Endothelial cell (in vitro differentiated cells): ENCODE measurements at places on chromosomes 2 and 18. TPM values are rescaled to one million over a fixed set of nuclear protein-coding genes. Genes with fewer than 3 reads are reported as not detected.

DNA sequence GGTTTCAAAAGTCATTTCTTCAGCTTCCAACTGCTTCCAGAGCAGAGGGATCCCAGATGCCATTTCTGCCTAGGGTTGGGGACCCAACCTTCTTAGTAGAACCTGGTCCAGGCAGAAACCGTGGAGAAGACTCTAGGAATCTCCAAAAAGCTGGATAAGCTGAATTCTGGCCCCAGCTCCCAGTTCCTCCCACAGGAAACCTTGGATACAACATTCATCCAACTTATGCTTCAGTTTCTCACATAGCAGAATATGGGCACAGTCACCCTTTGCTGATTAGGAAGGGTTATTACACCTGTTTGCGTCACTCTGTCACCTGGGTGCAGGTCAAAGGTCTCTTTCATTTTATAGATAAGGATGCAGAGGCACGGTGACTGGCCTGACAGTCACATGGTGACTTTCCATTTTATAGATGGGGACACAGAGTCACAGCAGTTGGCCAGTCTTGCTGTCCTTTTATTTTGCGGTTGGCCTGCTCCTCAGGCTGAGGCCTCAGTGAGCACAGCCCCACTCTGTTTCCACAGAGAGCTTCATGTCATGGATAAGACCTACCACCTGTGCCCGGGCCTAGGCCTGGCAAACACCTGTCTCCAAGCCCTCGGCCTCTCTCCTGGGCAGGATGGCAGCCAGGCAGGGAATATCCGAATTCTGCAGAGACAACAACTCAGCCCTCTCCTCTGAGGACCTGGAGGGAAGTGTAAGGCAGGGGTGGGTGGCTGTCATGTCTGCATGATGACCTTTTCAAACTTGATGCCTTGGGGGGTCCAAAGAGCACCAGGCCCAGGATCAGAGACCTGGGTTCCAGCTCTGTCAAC is 148.8 kb downstream of the SMAD7 start:
- H3K27me3 ChIP-seq: peaks cover 14% of the 10 kb centered on the region
- no peak overlapping the region for H3K4me3 ChIP-seq
- H3K36me3 ChIP-seq: peaks cover 17% of the 10 kb centered on the region
- no peak overlapping the region for H3K27ac ChIP-seq

- H3K27me3 ChIP-seq: no peaks in the 10 kb centered on the region
- H3K36me3 ChIP-seq: no peaks in the 10 kb centered on the region
- H3K4me3 ChIP-seq: no peak overlapping the region
- H3K4me1 ChIP-seq: peaks cover 4% of the 10 kb centered on the region
These were observed 67.2 kb downstream of the SPRED2 start for GRCh38 chr2:65364986-65365733.

GRCh38 chr18:62384610-62385097 is 59.5 kb downstream of the TNFRSF11A start:
- no peak overlapping the region for H3K27ac ChIP-seq
- H3K4me1 ChIP-seq: peaks cover 12% of the 10 kb centered on the region
- no peak overlapping the region for H3K4me3 ChIP-seq
- peaks cover 40% of the 10 kb centered on the region for H3K36me3 ChIP-seq
- peaks cover 5% of the 10 kb centered on the region for H3K27me3 ChIP-seq
- no peak for DNase-seq

GRCh38 chr2:31997653-31998052 is 13.2 kb downstream of the MEMO1 start:
- no peak overlapping the region for H3K4me3 ChIP-seq
- peaks cover 9% of the 10 kb centered on the region for H3K4me1 ChIP-seq
- peak overlapping the region; percentile 2 for H3K27ac ChIP-seq
- no peaks in the 10 kb centered on the region for H3K36me3 ChIP-seq

The REG3G gene
- not detected for total RNA-seq

DNA sequence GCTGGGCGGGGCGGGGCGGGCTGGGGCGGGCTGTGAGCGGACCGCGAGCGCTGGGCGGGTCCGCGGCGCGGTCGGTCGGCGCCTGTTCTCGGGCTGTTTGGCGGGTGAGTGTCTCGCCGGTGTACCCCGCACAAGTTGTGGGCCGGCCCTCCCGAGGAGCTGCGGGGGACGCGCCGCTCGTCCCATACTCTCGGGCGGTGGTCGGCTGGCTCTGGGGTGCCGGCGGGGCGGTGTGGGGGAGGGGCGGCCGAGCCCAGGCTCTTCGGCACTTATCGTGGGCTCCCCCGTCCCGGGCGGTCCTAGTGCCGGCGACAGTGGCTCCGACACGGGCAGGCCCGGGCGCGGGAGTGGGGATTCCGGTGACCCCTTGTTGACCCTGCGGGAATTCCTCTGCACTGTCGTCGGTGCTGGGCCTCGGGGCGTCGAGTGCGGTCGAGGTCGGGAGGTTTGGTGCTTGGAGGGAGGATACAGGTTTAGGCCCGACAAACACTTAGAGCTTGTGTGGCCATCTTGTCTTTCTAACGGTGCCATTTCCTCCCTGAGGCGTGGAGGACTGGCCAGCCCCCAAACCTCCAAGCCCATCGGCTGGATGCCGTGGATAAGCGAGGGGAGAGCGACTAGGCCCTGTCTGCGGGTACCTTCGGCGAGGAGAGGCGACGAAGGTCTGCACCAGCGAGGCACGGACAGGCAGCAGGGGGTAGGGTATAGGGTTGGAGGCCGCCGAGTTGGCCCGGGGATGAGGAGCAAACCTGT is at the start of gene SEPTIN2:
Gene SEPTIN2 (plus strand): TSS at position 47 of the 753 bp plus-strand sequence. CDS start 8,308 bp downstream, outside the sequence.
- peak within 1 kb of the TSS; percentile 98 for H3K27ac ChIP-seq
- peak; percentile 71 for DNase-seq
- peaks cover 6% of the 10 kb centered on the region for H3K36me3 ChIP-seq
- H3K4me3 ChIP-seq: peak within 1 kb of the TSS; percentile 100
- peaks cover 56% of the 10 kb centered on the region for H3K4me1 ChIP-seq
- H3K27me3 ChIP-seq: peaks cover 8% of the 10 kb centered on the region

GRCh38 chr2:111535404-111535803 is 348.6 kb downstream of the ANAPC1 start:
- H3K27ac ChIP-seq: no peak overlapping the region
- H3K27me3 ChIP-seq: peaks cover 1% of the 10 kb centered on the region
- no peak for DNase-seq

The OR6B2 gene
- 0.23 TPM for total RNA-seq

DNA sequence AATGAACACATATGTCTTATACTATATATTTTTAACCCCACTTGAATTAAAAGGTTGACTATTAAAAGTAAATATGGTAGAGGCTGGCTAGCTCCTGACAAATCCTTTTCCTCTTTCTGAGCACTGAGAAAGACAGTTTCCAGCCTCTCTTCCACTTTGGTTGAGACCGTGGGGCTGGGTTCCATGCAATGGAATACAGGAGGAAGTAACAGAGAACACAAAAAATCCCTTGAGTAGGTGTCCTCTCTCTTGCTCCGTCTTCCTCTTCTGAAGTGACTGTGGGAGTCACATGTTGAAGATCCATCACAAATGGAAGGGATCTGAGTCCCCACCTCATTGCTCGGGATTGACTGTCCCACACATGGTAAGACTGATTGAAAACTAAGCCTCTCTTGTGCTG is 36.6 kb upstream of the SIGLEC15 start:
- no peaks in the 10 kb centered on the region for H3K36me3 ChIP-seq
- no peaks in the 10 kb centered on the region for H3K27me3 ChIP-seq
- H3K4me3 ChIP-seq: no peak overlapping the region
- DNase-seq: no peak
- no peak overlapping the region for H3K27ac ChIP-seq

DNA sequence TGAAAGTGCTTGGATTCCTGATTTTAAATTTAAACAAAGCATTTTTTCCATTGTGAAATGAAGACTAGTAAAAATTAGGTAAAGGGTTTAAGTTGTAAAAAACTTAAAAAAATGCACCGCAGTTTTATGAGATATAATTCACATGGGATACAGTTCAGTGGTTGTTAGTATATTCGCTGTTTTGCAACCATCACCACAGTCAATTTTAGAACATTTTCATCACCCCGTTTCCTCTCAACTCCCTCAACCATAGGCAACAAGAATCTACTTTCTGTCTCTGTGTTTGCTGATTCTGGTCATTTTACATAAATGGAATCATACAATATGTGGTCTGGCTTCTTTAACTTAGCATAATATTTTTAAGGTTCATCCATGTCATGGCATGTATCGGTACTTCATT is 4.0 kb downstream of the DGKD start:
- H3K4me1 ChIP-seq: peaks cover 11% of the 10 kb centered on the region
- H3K27me3 ChIP-seq: peaks cover 10% of the 10 kb centered on the region
- peaks cover 5% of the 10 kb centered on the region for H3K36me3 ChIP-seq
- H3K27ac ChIP-seq: no peak overlapping the region
- no peak for DNase-seq
- H3K4me3 ChIP-seq: no peak overlapping the region

DNA sequence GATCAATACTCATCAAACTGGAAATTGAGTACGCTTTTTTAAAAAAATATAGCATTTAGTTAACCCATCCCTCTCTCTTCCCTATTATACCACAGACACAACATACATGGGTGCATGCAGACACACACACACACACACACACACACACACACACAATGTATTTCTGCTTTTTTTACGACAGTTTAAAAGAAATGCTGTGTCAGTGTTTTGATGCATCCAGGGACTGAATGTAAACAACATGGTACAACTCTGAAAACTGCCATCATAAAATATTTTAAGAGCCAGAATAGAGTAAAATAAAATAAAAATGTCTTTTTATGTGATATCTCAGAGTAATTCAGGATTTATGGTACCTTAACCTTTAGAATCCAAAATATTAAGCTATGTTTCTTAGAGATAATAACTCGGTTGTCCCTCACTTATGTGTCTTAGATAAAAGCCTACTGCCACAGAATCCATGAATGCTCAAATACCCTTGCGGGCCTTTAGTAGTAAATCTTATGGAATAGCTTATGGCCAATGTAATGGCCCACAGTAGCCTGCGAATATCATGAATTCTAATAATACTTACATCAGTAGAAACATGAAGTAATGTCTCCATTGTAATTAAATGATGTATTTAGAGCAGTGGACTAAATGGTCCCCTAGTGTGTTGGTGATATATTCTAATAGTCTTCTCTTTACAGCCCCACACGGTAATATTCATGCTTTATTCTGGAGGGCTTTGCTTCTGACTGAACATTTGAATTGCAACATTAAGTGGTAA is 251.6 kb upstream of the FIGN start:
- no peak overlapping the region for H3K4me3 ChIP-seq
- DNase-seq: no peak
- no peaks in the 10 kb centered on the region for H3K36me3 ChIP-seq
- H3K27ac ChIP-seq: no peak overlapping the region

DNA sequence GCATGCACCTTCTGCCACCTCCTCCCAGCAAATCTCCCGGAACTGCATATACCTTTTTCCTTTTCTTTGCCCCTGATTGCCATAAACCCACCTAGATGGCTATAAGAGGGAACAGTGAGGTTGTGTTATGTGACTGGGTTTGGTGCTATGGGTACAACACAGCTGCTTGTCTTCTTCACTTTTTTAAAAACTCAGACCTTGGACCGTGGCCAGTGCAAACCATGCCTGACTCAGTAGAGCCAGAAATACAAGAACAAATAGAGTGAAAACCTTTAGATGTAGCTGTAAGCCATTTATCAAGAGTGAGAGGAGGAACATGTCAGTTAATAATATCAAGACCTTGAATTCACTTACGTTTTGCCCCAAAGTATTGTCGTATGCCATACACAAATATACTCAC is 267.4 kb upstream of the CHAC2 start:
- H3K4me1 ChIP-seq: peaks cover 7% of the 10 kb centered on the region
- H3K27me3 ChIP-seq: no peaks in the 10 kb centered on the region
- no peaks in the 10 kb centered on the region for H3K36me3 ChIP-seq
- no peak for DNase-seq

DNA sequence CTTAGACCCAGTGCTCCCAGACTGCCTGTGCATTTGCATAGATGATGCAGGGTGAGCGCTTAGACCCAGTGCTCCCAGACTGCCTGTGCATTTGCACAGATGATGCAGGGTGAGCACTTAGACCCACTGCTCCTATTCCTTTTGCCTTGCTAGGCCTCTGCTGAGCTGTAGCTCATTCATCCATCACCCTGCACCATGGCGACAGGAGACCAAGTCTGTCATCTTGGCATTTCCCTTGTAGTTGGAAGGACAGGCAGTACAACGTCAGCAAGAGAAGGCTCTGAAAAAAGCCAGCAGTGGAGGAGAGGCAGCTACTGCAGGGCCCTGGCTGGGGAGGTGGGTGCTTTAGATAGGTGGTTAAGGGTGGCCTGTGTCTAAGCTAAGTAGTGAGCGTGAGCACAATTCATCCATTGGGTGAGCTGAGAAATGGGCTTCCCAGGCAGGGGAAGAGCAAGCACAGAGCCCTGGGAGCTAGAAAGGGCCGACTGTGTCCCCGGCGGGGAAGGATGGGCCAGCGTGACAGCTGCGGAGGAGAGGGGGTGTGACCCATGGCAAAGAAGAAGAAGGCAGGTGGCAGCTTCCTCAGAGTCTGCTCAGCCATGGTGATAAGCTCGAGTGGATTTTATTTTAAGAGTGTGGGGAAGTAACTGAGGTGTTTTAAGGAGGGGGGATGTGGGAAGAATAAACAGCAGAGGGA is 108.8 kb downstream of the LPIN1 start:
- H3K4me3 ChIP-seq: no peak overlapping the region
- peaks cover 14% of the 10 kb centered on the region for H3K27me3 ChIP-seq
- no peak for DNase-seq
- no peak overlapping the region for H3K27ac ChIP-seq

DNA sequence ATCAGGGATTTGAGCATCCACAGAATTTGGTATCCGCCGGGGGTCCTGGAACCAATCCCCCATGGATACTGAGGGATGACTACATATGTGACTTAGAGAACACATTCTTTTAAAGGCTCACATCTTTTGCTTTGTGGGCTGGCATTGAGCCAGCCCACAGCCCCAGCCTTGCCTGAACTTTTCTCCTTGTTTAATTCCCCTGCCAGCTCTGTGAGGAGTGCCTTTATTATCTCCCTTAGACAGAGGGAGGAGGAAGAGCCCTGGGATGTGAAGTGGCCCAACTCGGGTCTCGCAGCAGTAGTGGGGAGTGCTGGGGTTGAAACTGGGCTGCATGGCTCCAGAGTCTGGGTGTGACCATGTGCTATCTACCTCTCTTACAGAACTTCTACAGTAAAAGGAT is 7.6 kb downstream of the TTC39C start:
- H3K36me3 ChIP-seq: no peaks in the 10 kb centered on the region
- no peak for DNase-seq
- H3K27ac ChIP-seq: no peak overlapping the region
- no peaks in the 10 kb centered on the region for H3K27me3 ChIP-seq
- H3K4me1 ChIP-seq: peaks cover 15% of the 10 kb centered on the region

DNA sequence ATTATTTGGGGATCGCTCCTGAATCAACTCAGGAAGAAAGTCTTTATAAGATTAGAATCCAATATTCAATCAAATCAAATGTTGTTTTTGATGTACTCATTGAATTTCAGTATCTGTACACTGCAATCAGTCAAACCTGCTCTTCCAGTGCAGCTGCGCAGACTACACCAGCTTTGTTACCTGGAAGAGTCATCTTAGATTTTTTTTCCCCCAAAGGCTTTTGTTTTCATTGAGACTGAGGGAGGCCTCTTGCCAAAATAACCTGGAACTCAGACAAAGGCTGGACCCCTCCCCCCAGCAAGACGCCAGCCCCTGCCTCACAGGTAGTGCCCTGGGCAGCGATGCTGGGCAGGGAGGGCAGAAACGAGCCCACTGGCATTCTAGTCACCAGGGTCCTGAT is 74.8 kb downstream of the ARHGEF4 start:
- H3K27ac ChIP-seq: no peak overlapping the region
- H3K4me1 ChIP-seq: no peaks in the 10 kb centered on the region
- H3K27me3 ChIP-seq: peaks cover 9% of the 10 kb centered on the region
